GM18507 (cell line): ENCODE measurements at places on chromosomes 16 and 17.

DNA sequence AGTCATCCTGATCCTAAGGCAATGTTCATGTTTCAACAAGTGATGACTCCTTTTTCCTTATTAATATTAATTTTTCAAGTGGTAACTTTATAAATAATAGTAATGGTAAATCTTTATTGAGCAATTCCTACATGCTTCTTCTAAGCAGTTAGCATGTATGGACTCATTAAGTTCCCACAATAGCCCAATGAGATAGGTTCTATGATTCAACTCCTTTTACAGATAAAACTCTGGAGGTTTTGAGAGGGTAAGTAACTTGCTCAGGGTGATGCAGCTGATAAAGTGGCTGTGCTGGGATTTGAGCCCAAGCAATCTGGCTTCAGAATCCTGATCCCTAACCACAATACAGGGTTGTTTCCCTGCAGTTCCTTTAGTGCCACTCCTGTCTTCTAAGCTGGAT lies 25.3 kb downstream of the SLC47A1 start:
- DNase-seq = no peak

DNA sequence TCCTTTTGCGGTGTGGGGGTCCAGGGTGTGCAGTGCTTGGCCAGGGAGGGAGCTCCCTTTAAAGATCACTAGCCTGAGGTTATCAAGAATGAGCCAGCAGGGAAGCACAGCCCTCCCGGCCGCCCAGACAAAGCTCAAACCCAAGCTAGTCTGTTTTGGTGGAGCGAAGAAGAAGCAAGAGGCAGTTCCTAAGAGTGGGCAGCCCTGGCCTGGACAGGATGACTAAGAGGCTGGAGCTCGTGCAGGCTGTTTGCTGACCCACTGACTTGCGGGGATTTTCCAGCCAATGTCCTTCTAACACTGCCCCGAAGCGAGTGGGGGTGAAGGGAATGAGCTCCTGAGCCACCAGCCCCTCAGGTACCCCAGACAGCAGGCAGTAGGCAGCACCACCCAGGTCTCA lies 134.4 kb downstream of the COPRS start:
- no peak for DNase-seq

DNA sequence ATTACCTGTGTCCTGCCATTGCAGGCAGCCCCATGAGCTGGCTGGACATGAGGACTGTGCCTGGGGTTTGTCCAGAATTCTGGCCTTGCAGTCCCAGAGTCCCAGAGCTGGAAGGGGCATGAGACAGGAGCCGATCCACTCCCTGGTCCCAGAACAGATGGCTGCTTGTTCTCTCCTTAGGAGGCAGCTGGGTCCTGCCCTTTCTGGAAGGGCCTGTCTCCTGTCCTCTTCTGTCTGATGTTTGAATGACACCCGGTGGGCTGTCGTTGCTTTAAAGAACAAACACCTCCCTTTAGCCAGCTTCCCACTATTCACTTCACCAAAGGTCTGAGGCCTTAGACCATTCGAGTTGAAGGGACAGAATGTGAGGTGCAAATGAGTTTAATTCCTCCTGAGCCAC lies 63.8 kb downstream of the RAP1GAP2 start:
- no peak for DNase-seq

GRCh38 chr16:75218256-75219076 lies at the start of gene CTRB1:
Gene CTRB1, plus strand, starts transcription at chr16:75218988. Its CDS starts 20 bp downstream, at chr16:75219008.
- DNase-seq = peak; percentile 40

- no peak for DNase-seq
These were observed 773 bp downstream of the SYNGR3 start for GRCh38 chr16:1990351-1991134.

DNA sequence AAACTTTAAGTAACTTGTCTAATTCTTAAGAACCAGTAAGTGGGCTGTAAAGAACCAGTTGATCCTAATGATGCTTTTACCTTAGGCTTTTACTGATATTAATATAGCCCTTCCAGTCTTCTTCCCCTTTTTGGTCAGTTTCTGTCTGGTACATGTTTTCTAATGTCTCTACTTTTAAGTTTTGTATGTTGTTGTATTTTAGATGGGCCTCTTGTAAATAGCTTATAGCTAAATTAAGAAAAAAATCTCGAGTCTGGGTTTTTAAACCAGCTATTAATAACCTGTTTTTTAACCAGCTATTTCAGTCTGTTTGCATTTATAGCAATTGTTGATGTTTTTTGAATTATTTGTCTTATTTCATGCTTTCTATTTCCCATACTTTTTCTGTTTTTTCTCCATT lies 79.0 kb downstream of the PITPNC1 start:
- no peak for DNase-seq

DNA sequence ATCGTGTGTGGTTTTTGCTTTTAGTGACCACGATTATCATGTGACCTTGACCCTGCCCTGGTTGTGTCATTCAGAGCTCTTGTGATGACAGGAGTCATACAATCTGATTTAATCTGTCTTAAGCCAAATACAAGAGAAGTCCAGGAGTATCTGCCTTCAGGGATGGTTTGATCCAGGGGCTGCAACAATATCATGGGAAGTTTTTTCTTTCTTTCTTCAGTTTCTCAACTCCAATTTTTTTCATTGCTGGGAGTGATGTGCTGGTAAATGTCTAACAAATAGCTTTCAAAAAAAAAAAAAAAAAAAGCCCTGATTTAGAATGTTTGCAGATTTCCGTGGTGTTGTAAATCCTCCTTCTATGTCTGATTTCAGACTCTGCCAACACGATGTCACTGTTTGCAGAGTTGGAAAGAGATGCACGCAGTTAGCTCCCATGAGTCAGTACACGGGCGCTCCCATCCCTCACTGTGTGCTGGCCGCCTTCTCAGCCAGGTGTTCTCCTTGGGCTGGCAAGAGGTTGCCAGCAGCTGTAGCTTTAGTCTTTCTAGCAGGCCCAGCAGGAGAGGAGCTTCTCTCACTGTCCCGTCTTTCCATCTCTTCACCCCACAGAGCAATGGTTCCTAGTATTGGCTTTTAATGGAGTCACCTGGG lies 229.7 kb downstream of the SNX29 start:
- no peak for DNase-seq

DNA sequence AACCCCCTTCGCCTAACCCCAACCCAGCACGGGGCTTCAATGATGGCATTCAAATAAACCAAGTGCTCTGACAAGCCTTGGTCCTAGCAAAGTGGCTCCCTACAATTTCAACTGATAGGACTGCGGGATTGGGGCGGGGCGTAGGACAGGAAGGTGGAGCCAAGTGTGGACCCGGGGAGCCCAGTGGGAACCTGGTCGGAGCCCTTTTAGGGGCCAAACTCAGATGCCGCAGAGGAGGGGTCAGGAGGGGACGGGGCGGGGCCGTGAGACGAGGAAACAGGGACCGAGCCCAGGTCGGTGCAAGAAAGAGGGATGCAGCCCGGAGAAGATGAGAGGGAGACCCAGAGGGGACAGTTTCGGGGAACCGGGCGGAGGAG lies 13.2 kb upstream of the CDIPT start:
- no peak for DNase-seq

DNA sequence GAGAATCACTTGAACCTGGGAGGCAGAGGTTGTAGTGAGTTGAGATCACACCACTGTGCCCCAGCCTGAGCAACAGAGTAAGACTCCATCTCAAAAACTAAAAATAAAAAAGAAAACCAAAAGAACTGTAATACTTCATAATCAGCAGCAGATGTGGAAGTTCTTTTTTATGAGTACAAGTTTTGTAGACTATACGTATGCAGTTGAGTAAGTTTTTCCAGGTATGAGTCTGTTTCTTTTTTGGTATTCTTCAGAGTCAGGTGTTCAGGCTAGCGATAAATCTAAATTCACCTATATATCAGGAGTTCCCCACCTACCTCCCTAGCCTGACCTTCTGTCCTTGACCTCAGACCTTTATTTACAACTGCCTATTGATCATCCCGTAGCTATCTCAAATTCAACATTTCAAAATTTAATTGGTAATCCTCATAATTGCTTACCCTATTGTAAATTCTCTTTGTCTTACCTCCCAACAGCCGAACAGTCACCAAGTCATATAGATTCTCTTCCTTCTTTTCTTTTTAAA lies 10.7 kb downstream of the DCTN5 start:
- no peak for DNase-seq

GRCh38 chr16:31149894-31150890 lies at the start of gene PRSS36:
Gene PRSS36, minus strand, starts transcription at chr16:31150066. Its CDS starts 31 bp downstream, at chr16:31150035.
- DNase-seq = no peak

GRCh38 chr16:83994703-83995102 lies 26.7 kb downstream of the NECAB2 start:
- no peak for DNase-seq

DNA sequence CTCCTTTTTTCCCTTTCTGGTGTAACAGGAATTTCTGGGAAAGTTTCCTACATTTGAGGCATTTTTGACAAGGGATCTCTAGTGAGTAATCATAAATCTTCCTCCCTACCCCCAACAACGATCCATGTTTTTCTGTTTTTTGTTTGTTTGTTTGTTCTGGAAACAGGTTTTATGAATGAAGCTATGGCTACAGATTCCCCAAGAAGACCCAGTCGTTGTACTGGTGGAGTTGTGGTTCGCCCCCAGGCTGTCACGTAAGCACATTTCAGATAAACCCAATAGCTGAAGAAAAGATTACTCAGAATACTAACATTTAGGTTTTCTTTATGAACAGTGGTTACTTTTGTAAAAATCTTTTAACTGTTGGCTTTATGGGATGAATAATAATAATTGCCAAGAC lies 1.6 kb downstream of the BCAS3 start:
- DNase-seq = no peak

- no peak for DNase-seq
These were observed 1.2 kb downstream of the RHOT1 start for GRCh38 chr17:32143527-32143870.

GRCh38 chr16:3190949-3191353 lies 2.9 kb downstream of the OR1F1 start:
- no peak for DNase-seq

- no peak for DNase-seq
These were observed 39.3 kb upstream of the IRX5 start for GRCh38 chr16:54891346-54891745.

- no peak for DNase-seq
These were observed 147.4 kb upstream of the RPH3AL start for GRCh38 chr17:499951-500461.

DNA sequence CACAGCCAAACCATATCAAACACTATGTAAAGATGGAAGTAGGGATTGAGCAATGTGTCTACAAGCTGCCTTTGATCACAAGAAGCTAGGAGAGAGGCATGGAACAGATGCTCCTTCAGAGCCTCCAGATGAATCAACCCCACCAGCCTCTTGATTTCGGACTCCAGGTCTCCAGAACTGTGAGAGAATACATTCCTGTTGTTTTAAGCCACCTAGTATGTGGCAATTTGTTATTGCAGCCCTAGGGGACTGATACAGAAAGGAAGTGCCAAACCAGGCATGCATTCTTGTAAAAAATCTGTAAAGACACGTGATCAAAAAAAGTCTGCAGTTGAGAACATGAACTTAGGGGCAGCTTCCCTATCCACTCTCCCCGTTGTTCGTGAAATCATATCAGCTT lies 91.1 kb downstream of the C17orf67 start:
- no peak for DNase-seq

DNA sequence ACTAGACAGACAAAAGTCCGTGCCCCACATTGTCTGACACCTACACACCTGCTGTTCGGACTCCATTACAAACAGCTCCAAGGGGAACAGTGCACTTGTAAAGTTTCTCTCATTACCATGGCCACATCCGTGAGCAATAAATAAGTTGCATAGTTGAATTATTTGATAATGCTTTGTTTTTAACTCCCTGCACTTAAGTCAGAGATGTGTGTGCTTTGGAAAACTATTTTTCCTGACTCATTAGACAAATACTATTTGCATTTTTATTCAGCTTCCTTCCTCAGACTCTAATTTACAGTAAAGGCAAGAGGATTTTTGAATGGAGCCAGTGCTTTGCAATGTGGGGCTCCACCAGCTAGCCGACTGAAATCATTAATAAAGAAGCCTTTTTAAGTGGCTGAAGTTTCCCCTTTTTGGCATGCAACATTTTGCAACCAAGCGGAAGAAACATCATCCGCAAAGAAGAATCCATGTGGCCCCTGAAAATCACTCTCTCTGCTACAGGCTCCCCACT lies 6.5 kb upstream of the CCL2 start:
- DNase-seq = no peak

DNA sequence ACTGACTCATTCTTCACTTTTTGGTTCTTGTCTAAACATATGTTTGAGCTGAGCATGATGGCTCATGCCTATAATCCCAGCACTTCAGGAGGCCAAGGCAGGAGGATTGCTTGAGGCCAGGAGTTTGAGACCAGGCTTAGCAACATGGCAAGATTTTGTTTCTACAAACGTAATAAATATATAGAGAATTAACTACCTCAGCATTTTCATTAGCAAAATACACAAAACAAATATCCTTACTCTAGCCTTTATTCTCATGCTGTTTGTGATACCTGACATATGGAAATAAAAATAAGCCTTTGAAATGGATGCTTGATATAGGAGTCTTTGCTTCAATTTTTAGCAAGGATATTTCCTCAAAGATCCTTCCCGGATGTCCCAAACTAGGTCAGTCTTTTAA lies 132.8 kb downstream of the ABCC1 start:
- DNase-seq = no peak

- DNase-seq = no peak
These were observed 10.1 kb downstream of the RIPOR1 start for GRCh38 chr16:67538666-67539101.

- DNase-seq = no peak
These were observed 30.7 kb upstream of the MED9 start for GRCh38 chr17:17445925-17446665.

GRCh38 chr16:54456291-54456690 lies 169.7 kb upstream of the IRX3 start:
- no peak for DNase-seq

- no peak for DNase-seq
These were observed 110.8 kb upstream of the MPHOSPH6 start for GRCh38 chr16:82280867-82281266.

DNA sequence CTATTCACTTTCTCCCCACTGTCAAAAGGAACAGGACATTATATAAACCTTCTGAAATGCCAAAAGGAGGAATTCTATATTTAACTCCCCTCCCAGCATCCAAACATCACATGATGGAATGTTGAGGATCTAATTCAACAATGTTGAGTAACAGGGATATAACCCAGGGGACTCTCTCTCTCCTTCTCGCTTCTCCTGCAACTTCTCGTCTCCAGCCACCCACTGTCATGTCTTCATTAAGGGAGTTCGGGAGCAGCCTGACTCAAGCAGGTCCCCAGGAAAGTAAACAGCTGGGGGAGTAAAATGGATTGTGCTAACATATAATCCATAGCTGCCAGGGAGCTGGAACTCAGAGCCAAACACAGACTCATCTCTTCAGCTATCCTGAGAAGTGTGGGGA lies 51.7 kb downstream of the GRIN2A start:
- no peak for DNase-seq

DNA sequence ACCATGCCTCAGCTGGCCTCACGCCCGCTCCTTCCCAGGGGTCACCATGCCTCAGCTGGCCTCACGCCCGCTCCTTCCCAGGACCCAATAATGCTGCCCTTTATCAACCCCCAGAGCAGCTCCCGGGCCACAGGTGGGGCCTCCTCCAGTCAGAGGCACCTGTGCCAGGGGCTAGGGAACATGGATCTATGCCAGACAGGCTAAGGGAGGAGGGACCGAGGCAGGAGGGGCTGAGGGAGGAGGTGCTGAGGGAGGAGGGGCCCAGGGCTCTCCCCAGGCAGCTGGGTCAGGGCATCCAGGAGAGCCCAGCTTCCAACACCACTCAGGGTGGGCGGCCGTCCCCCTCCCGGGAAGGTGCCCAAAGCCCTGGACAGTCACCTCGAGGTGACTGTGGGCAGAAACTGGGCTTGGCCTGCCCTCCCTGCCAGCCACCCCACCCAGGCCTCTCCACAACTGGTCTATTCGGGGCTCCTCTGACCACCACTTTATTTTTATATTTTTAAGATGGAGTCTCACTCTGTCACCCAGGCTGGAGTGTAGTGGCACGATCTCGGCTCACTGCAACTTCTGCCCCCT lies 19.4 kb downstream of the UTS2R start:
- no peak for DNase-seq

GRCh38 chr17:57957886-57958285 lies 2.7 kb upstream of the CUEDC1 start:
- no peak for DNase-seq
